Stimulated activated CD4-positive, alpha-beta T cell treated with anti-CD3 and anti-CD28 coated beads, Interleukin-4, amount 100 ng/mL, for 4 hours (primary cell): ENCODE measurements at places on chromosomes 2 and 18.
A peak's percentile ranks its signal among the peaks of the same experiment; 100 is the strongest.

- no peak for DNase-seq
Measured at GRCh38 chr2:178499640-178500039, 19.4 kb downstream of the PLEKHA3 start.

DNA sequence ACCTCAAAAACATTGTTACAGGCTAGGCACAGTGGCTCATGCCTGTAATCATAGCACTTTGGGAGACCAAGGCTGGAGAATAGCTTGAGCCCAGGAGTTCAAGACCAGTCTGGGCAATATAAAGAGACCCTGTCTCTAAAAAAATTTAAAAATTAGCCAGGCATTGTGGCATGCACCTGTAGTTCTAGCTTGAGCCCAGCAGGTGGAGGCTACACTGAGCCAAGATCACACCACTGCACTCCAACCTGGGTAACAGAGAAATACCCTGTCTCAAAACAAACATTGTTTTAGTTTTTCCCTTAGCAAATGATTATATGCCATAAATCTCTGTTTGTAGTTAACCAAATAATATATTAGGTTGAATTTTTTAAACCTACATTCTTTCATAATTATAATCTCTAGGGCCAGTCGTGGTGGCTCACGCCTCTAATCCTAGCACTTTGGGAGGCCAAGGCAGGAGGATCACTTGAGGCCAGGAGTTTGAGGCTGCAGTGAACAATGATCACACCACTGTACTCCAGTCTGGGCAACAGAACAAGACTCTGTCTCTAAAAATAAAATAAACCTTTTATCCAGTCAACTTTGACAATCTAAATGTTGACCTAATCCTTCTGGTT, 13.3 kb upstream of the CYP20A1 start:
- peak; percentile 16 for DNase-seq

- DNase-seq = no peak
Measured at GRCh38 chr2:202639231-202639630, 4.5 kb downstream of the FAM117B start.

GRCh38 chr2:143885461-143885860, 634.5 kb downstream of the ZEB2 start:
- DNase-seq = no peak

GRCh38 chr2:229252996-229253395, 18.1 kb downstream of the PID1 start:
- DNase-seq = no peak

DNA sequence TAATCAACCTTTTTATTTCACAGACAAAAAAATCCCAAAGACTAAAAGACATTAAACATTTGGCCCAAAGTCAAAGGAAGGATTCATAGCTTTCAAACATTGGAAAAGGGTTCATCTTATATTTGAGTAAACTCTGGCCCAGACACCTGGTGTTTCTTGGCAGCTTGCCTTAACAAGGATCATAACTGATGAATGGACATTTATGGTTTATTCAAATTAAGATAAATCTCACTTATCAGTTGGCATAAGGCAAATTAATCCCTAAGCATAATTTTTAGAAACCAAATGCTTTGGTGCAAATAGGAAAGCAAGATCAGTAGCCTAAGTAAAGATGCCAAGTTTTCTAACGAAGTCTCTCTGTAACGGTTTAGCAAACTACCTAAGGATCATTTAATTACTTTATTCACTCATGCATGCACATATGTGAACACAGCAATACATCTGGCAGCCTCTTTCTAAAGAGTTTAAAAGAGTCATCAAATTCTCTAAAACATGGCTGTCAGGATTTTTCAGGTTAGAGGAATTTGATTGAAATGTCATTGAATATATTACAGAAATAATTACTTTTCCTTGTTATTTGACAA, 323.4 kb upstream of the RBMS1 start:
- no peak for DNase-seq

DNA sequence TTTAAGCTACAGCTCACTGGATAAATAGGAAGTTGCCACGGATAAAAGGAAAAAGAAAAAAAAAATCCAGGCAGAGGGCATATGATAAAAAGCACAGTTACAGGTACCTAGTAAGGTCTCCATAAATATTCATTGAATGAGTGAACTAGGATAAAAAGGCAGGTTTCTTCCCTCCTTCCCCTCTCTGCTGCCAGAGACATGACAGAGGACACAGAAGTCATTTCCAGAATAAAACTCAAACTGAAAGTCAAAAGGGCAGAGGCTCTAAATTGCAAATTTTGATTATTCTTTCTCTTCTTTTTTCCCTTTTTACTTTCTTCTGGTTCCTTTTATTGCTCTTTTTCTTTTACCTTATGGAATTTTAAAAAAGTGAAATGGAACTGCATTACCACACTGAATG, 7.7 kb downstream of the CD302 start:
- DNase-seq = no peak

- DNase-seq = no peak
Measured at GRCh38 chr2:147355706-147356105, 489.1 kb upstream of the ACVR2A start.

GRCh38 chr2:111100087-111100764, 20.5 kb upstream of the BCL2L11 start:
- DNase-seq = no peak

DNA sequence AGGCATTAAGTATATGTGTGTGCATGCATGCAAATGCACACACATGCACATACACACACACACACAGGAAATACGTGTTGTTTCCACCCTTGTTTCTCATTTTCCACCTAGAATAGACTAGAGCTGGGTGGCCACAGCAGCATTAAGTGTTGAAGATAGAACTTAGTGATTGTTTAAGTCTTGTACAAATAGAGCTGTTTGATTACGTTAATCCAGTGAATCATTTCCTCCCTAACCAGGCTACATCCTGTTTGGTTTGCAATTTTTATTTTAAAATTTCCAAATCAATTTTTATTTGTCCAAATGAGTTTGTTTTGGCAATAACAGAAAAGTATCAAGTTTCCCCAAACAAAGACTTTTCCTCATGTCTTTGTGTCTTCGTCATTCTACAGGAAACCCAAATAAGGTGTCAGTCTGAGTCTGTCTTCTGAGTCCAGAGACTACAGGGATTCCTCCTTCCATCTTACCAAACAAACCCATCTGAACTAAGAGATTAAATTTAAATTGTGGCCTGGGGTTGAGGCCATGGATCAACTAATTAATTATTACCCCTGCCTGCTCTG, 74.6 kb upstream of the GALNT5 start:
- DNase-seq = no peak
